ENCODE measurements at places on chromosomes 7 and 10.

DNA sequence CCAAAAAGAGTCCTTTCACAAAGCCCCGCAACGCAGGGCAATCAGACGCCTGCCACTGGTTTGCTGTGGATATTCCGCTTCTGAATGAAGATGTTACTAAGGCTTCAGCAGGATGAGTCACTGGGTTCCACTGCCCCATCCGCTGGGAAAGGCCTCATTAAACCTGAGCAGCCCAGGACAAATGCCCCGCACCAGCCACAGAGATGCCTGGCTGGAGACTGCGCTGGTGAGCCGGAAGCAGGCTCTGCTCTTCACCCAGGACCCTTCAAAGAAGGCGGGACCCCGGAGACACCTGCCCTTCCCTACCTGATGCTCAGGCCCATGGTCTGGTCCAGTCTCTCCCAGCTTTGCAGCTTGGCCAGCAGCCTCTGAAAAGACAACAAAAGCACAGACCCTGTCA is 19.8 kb downstream of the MAD1L1 start:
- DNase-seq: no peak

- DNase-seq: no peak
These were observed 123.2 kb upstream of the LANCL2 start for GRCh38 chr7:55241958-55242357.

GRCh38 chr7:26198133-26198780 is 2.3 kb downstream of the HNRNPA2B1 start:
- no peak for DNase-seq

- DNase-seq: no peak
These were observed 12.7 kb downstream of the ACADSB start for GRCh38 chr10:123021517-123021916.

GRCh38 chr7:12911053-12911452 is 223.6 kb downstream of the ARL4A start:
- DNase-seq: no peak

DNA sequence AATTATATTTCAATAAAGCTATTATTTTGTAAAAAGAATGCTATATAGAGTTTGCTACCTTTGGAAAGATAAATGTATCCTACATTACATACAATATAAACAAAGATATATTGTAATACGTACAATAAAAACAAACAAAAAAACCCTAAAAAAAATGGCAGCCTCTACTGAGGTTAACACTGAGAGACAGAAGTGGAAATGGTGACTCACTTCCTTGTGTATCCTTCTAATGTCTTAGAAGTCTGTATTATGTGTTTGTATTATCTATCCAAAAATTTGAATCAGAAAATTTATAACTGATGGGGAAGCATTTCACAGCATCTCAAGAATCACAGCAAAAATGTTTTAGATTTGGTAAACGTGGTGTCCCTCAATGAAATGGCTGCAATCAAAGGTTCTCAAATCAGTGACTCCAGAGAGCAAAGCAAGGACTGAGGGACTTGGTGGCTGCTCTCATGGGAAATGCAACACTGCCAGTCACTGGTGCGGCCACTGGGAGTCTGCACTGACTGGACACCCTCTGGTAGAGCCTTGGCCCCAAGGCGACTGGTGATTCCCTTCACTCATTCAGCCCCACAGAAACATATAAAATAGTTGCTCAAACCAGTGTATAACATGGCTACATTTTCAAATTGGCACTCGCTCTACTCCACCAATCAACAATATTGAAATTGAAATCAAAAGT is 53.8 kb downstream of the PANK1 start:
- DNase-seq: no peak

DNA sequence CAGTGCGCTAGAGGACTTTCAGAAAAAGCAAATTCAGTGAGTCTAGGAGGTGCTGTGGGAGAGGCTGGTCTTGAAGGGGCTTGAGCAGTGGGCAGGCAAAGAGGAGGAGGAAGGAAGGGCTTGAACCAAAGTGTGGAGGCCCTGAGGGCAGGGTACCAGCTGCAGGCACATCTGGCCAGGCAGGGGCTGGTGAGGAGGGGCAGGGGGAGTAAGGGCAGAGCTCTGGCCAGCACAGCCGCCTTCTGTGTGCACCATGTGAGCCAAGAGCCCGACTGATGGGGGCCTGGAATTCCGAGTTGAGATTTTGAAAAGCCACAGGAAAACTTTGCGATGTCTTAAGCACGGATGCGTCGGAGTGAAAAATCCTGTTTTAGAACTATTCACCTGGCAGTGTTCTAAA is 74.5 kb downstream of the PRPF18 start:
- DNase-seq: no peak

DNA sequence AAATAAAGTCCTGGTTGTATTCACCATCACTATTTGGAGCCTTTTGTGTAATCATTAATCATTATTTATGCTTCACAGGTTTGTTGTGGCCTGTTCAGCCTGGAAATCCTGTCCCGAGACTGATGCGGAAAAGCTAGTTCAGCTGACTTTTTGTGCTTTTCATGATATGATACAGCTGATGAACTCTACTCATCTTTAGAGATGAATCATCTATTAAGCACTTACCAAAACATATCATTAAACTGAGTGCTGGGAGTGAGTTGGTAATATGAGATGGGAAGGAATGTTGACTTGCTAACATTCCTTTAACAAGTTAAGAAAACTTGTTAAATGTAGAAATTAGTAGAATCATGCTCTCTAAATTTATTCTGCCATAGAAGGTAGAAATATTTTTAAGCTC is 53.0 kb downstream of the CROT start:
- no peak for DNase-seq

DNA sequence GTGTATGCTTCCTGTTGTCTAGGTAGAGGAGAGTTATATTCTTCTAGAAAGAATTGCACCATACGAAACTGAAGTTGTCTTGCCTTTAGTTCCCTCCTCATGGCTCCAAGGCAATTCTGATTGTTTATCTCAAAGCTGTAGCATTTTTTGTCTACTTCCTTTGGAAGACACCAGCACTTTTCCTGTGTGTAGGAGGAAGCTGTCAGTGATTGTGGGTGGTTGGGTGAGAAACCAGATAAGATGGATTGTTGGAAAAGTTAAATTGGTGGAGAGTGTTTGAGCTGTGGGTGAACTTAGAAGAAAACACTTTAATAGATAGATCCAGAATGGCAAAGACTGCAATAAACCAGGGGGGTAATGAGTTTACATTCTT is 12.1 kb upstream of the CSTF2T start:
- no peak for DNase-seq

DNA sequence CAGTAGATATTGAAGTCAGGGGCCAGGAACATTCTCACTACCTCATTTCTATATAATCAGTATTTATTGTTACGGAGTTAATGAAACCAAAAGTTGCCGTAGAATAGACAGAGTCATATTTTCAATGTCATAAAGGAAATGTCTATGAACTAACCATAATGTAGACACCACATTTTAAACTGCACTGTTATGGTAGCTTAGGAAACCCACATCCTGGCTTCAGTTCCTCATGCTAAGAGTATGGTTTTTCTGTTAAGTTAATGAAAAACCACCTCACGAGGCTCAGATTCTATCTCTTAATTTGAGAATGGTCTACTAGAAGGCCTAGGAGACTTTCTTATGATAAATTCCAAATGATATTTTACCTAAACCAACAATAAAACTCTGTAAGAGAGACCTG is 166.5 kb downstream of the TMEM26 start:
- DNase-seq: no peak

DNA sequence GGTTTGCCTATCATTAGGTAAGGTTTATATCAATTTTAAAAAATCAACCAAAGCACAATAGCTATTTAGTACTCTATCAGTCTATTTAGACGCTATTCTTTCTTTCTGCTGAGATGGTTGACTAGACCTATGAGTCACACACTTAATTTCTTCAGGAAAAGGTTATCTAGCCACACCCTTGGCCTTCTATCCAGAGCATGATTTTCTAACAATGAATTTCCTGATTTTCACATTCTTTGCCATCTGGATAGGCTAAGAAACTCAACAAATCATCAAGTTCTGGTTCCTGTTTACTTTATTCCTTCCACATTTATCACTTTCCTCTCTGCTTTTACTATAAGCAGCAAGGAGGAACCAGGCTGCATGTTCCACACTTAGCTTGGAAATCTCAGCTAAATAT is 8.1 kb downstream of the PRPS1L1 start:
- DNase-seq: no peak

- DNase-seq: no peak
These were observed 13.4 kb downstream of the LRRC27 start for GRCh38 chr10:132345345-132345744.

DNA sequence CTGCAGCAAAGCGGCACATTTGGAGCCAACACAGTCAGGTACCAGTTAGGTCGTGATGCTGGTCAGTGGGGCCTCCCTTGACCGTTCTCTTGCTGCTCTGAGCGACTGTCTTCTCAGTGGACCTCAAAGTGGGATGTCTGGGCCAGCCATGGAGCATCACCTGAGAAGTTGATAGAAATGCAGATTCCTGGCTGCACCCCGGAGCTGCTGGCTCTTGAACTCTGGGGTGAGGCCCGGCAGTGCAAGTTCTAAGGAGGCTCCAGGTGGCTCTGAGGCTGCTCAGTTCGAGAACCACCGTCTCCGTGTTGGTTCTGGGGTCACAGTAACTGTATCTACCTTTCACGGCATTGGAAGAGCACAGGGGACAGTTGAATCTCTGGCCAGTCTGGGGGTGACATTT is 147.5 kb downstream of the WDR37 start:
- DNase-seq: no peak

- DNase-seq: no peak
These were observed 6.8 kb downstream of the MYO1G start for GRCh38 chr7:44971902-44972441.

DNA sequence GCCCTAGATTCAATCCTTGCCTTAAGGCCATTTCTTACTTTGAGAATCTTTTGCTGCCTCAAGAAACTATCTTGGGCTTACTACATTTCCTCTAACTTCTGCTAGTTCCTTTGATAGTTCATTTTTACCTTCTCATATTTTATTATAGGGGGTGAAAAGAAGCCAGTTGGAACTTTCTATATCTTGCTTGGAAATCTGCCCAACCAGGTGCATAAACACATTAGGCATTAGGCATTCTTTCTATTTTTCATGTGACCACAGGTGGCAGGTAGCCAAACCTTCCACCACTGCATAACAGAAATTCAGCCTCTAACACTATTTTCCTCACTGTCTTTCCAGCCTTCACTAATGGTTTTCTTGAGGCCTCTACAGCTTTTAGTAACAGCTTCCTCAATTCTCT is 300.0 kb upstream of the SP8 start:
- DNase-seq: no peak

- DNase-seq: no peak
These were observed 697 bp downstream of the ARPC1A start for GRCh38 chr7:99326408-99326782.

- DNase-seq: no peak
These were observed 28.2 kb downstream of the TSPAN15 start for GRCh38 chr10:69479240-69480067.

DNA sequence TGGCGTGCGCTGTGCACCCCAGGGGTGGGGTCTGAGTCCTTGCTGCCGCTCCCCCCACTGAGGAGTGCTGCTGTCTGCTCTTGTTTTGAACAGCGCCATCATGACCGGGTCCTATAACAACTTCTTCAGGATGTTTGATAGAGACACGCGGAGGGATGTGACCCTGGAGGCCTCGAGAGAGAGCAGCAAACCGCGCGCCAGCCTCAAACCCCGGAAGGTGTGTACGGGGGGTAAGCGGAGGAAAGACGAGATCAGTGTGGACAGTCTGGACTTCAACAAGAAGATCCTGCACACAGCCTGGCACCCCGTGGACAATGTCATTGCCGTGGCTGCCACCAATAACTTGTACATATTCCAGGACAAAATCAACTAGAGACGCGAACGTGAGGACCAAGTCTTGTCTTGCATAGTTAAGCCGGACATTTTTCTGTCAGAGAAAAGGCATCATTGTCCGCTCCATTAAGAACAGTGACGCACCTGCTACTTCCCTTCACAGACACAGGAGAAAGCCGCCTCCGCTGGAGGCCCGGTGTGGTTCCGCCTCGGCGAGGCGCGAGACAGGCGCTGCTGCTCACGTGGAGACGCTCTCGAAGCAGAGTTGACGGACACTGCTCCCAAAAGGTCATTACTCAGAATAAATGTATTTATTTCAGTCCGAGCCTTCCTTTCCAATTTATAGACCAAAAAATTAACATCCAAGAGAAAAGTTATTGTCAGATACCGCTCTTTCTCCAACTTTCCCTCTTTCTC is 26.0 kb downstream of the BNIP3 start:
- DNase-seq: no peak

GRCh38 chr7:16204953-16205352 is 216.4 kb downstream of the CRPPA start:
- DNase-seq: no peak

DNA sequence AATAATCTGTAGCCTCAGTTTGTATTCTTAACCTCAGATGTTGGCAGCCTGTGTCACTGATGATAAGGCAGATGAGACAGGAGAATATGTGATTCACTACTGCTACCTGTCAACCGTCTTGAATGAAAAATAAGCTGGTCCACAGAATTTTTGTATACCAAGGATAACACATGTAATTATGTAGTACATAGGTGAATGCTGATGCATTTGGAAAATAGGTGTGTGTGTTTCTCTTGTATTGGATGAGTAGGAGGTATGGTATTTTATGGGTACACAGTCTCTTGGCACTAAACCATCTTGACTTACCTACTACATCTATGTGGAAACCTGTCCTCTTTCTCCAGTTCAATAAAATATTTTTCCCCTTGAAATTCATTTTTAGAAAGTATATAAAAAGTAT is 20.7 kb upstream of the ZRANB1 start:
- DNase-seq: no peak

DNA sequence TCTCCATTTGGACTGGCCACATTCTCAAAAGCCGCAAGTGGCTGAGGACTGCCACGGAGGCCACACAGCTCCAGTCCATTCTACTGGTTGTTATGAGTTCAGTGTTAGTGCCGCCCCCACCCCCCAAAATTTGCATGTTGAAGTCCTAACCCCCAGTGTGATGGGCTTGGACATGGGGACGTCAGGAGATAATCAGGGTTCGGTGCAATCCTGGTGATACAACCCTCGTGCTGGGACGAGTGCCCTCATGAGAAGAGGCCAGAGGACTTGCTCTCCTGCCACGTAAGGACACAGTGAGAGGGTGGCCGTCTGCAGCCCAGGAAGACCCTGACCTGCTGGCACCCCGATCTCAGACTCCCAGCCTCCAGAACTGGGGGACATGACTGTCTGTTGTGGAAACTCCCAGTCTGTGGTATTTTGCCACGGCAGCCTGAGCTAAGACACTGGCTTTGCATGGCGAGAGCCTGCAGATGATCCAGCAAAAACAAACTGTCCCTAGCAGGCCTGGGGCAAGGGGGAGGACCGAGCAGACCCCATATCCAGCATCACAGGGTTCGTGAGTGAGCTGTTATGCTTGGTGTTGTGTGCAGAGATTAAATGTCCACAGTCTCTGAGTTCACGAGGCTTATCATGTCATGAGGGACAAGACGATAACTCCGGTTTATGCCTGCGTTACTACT is 41.5 kb upstream of the INSIG1 start:
- DNase-seq: no peak

GRCh38 chr10:108582387-108582786 is 1340.9 kb downstream of the XPNPEP1 start:
- DNase-seq: no peak
